ENCODE measurements at places on chromosomes 4 and X.

DNA sequence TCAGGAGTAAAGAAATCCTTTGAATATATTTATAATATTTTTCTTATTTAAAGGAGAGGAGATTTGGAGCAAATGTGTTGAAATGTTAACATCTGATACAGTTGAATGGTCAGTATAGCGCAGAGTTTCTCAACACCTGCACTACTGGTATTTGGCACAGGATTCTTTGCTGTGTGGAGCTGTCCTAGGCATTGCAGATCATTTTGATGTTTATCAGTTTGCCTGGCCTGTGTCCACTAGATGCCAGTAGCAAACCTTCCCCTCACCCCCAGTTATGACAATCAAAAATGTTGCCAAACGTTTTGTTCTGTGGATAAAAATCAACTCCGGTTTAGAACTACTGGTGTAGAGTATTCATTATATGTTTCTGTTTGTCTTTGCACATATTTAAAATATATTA is 765.3 kb upstream of the SLIT2 start:
- no peak overlapping the region for H3K4me3 ChIP-seq
- H3K27me3 ChIP-seq: no peaks in the 10 kb centered on the region
- no peak for DNase-seq
- no peaks in the 10 kb centered on the region for H3K36me3 ChIP-seq

DNA sequence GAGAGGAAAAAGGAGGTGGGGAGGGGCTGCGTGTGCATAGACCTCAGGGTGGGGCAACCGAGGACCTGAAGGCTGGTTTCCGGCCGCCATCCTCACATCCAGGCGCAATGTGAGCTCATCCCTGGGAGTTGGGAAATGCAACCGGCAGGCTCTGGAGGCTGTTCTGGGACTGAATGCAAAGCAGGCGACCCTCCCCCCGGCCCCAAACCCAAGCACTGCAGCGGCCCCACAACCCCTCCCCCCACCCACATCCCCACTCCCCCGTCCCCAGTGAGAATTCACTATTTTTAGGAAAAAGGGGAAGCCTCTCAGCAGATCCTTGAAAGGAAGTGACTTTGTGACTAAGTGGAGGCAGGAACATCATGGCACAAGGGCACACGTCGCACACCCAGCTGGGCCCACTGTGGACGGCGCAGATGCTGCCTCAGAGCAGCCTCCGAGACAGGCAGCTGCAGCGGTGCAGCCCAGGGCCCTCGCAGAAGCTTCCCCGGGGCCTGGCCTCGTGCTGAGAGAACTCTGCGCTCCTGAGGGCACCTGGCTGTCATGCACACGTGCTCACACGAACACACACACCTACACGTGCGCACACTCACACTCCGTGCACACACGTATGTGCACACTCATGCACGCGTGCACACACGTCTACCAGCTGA is 1.3 kb upstream of the PDE6B start:
- no peak overlapping the region for H3K4me3 ChIP-seq
- no peaks in the 10 kb centered on the region for H3K4me1 ChIP-seq
- no peak overlapping the region for H3K27ac ChIP-seq
- no peaks in the 10 kb centered on the region for H3K36me3 ChIP-seq
- DNase-seq: no peak

GRCh38 chr4:73451404-73451803 is 15.4 kb downstream of the AFP start:
- no peak overlapping the region for H3K4me3 ChIP-seq
- H3K36me3 ChIP-seq: no peaks in the 10 kb centered on the region
- H3K27me3 ChIP-seq: peaks cover 11% of the 10 kb centered on the region
- no peak for DNase-seq
- no peaks in the 10 kb centered on the region for H3K4me1 ChIP-seq
- no peak overlapping the region for H3K27ac ChIP-seq

DNA sequence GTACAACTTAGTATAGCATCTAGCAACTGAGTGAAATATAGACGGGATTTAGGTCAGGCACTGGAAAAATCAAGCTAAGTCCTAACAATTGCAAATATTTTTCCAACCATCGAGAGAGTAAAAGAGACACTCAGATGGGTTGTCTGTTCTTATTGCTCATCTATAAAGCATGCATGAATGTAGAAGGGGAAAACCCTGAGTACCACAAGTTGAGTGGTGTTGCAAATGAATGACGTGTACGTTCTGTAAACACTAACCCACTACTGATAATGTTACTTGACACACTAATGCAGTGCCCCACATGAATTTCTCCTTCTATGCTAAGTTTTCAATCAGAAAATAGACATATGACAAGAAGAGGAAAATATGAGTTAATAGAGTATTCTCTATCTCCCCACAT is 211.2 kb downstream of the COX18 start:
- H3K27me3 ChIP-seq: peaks cover 1% of the 10 kb centered on the region
- H3K36me3 ChIP-seq: no peaks in the 10 kb centered on the region
- H3K4me1 ChIP-seq: no peaks in the 10 kb centered on the region
- no peak overlapping the region for H3K27ac ChIP-seq

- H3K27ac ChIP-seq: no peak overlapping the region
- H3K4me1 ChIP-seq: no peaks in the 10 kb centered on the region
- DNase-seq: no peak
- H3K36me3 ChIP-seq: no peaks in the 10 kb centered on the region
- H3K27me3 ChIP-seq: no peaks in the 10 kb centered on the region
Observed at GRCh38 chrX:153620576-153620975, 21.6 kb upstream of the CCNQ start.

DNA sequence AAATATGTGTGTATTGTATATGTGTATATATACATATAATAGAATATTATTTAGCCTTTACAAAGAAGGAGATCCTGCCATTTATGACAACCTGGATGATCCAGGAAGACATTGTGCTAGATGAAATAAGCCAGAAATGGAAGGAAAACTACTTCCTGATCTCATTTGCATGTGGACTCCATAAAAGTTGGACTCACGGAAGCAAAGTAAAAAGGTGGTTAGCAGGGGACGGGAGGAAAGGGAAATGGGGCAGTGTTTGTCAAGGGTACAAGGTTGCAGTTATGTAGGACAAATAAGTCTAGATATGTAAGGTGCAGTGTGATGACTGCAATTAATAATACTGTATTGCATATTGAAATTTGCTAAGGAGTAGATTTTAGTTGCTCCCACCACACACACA is 331.1 kb upstream of the FSTL5 start:
- no peak for DNase-seq
- no peaks in the 10 kb centered on the region for H3K36me3 ChIP-seq
- H3K27ac ChIP-seq: no peak overlapping the region
- no peak overlapping the region for H3K4me3 ChIP-seq
- peaks cover 1% of the 10 kb centered on the region for H3K27me3 ChIP-seq

- no peak overlapping the region for H3K4me3 ChIP-seq
- no peak overlapping the region for H3K27ac ChIP-seq
- no peaks in the 10 kb centered on the region for H3K27me3 ChIP-seq
- H3K4me1 ChIP-seq: no peaks in the 10 kb centered on the region
- no peak for DNase-seq
- no peaks in the 10 kb centered on the region for H3K36me3 ChIP-seq
Observed at GRCh38 chrX:5829060-5829459, 399.6 kb downstream of the NLGN4X start.

- no peaks in the 10 kb centered on the region for H3K4me1 ChIP-seq
- H3K27ac ChIP-seq: no peak overlapping the region
- H3K4me3 ChIP-seq: no peak overlapping the region
- no peaks in the 10 kb centered on the region for H3K36me3 ChIP-seq
- H3K27me3 ChIP-seq: peaks cover 7% of the 10 kb centered on the region
Observed at GRCh38 chr4:16704489-16704888, 194.0 kb downstream of the LDB2 start.

- no peak for DNase-seq
- no peaks in the 10 kb centered on the region for H3K4me1 ChIP-seq
- no peaks in the 10 kb centered on the region for H3K27me3 ChIP-seq
- H3K36me3 ChIP-seq: no peaks in the 10 kb centered on the region
- H3K27ac ChIP-seq: no peak overlapping the region
Observed at GRCh38 chr4:186819342-186820086, 95.9 kb upstream of the FAT1 start.

GRCh38 chrX:43436517-43436916 is 219.6 kb upstream of the MAOA start:
- H3K4me3 ChIP-seq: no peak overlapping the region
- DNase-seq: no peak
- no peaks in the 10 kb centered on the region for H3K36me3 ChIP-seq
- no peak overlapping the region for H3K27ac ChIP-seq
- H3K27me3 ChIP-seq: peaks cover 10% of the 10 kb centered on the region

DNA sequence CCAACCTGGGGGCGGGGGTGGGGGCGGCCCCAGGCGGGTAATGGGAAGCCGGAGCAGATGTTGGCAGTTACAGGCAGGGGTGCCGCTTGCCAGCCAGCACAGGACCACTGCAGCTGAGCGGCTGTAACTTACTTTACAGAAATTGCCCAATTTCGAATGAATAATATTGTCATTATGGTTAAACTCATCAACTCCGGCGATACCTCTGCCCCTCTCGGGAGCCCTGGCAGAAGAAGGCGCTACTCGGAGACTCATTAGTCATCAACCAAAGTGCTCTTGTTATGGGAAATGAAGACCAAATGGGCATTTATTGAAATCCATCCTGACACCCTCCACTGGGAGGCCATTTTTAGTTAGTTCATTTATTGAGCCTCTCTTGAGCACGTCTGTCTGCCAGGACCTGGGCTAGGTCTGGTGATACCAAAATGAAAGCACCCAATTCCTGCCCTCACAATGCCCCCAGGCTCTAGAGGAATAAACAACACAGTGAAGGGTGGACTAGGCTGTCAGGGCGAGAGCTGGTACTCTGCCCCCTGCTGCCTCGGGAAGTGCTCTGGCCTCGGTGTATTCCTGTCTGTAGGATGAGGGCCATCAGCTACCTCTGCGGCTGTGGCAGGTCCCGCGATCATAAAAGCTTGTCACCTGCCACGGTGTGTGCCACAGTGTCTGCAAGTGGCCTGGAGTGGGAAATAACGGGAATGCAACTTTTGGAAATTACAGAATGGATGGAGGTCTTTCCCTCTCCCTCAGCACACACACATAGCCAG is 159.1 kb upstream of the PSAPL1 start:
- no peak overlapping the region for H3K4me3 ChIP-seq
- DNase-seq: no peak
- no peaks in the 10 kb centered on the region for H3K4me1 ChIP-seq
- H3K27me3 ChIP-seq: peaks cover 6% of the 10 kb centered on the region
- H3K27ac ChIP-seq: no peak overlapping the region

- H3K27me3 ChIP-seq: no peaks in the 10 kb centered on the region
- DNase-seq: no peak
- peaks cover 34% of the 10 kb centered on the region for H3K4me1 ChIP-seq
- H3K36me3 ChIP-seq: peaks cover 47% of the 10 kb centered on the region
- no peak overlapping the region for H3K27ac ChIP-seq
Observed at GRCh38 chr4:113467581-113467980, 294.0 kb downstream of the CAMK2D start.

- peaks cover 25% of the 10 kb centered on the region for H3K36me3 ChIP-seq
- H3K27me3 ChIP-seq: no peaks in the 10 kb centered on the region
- DNase-seq: peak; percentile 87
- H3K4me1 ChIP-seq: peaks cover 45% of the 10 kb centered on the region
- H3K27ac ChIP-seq: peak within 1 kb of the TSS; percentile 81
- H3K4me3 ChIP-seq: peak within 1 kb of the TSS; percentile 80
Observed at GRCh38 chrX:153333821-153334653, at the start of gene ZNF275. Gene ZNF275 (plus strand): TSS chrX:153334153. CDS start chrX:153336680, 2,527 bp downstream.

GRCh38 chr4:106627051-106627450 is 258.5 kb upstream of the GIMD1 start:
- no peak for DNase-seq
- H3K27ac ChIP-seq: no peak overlapping the region
- H3K4me1 ChIP-seq: no peaks in the 10 kb centered on the region
- H3K4me3 ChIP-seq: no peak overlapping the region
- no peaks in the 10 kb centered on the region for H3K27me3 ChIP-seq

- H3K36me3 ChIP-seq: no peaks in the 10 kb centered on the region
- no peaks in the 10 kb centered on the region for H3K4me1 ChIP-seq
- peaks cover 5% of the 10 kb centered on the region for H3K27me3 ChIP-seq
- no peak overlapping the region for H3K27ac ChIP-seq
- DNase-seq: no peak
- H3K4me3 ChIP-seq: no peak overlapping the region
Observed at GRCh38 chr4:141540643-141541042, 95.7 kb upstream of the IL15 start.

GRCh38 chr4:117637347-117637746 is 396.9 kb upstream of the NDST3 start:
- H3K4me1 ChIP-seq: no peaks in the 10 kb centered on the region
- H3K36me3 ChIP-seq: no peaks in the 10 kb centered on the region
- no peak for DNase-seq
- H3K27me3 ChIP-seq: no peaks in the 10 kb centered on the region
- H3K27ac ChIP-seq: no peak overlapping the region

- DNase-seq: peak; percentile 9
- H3K4me1 ChIP-seq: peaks cover 17% of the 10 kb centered on the region
- no peaks in the 10 kb centered on the region for H3K36me3 ChIP-seq
- no peak overlapping the region for H3K4me3 ChIP-seq
- H3K27ac ChIP-seq: no peak overlapping the region
- H3K27me3 ChIP-seq: peaks cover 3% of the 10 kb centered on the region
Observed at GRCh38 chr4:144179152-144179739, 38.7 kb upstream of the GYPA start.

DNA sequence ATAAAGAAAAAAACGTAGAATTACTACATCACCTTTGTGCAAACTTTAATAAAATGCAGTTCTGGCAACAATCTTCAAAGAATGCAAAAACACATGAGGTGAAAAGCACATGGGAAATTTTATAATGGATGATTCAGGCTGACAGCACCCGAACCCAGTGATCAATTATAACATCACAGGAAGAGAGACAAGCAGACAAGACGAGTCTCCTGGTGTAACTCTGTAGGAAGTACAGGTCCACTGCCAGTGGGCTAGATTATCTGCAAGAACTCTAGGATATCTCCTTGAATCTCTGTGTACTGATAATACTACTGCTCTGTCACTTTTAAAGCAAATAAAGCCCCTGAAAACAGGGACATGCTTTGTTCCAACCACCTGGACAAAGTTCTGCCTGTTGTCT is 58.9 kb upstream of the NXF3 start:
- no peak for DNase-seq
- H3K27me3 ChIP-seq: no peaks in the 10 kb centered on the region
- H3K4me3 ChIP-seq: no peak overlapping the region

GRCh38 chrX:30804462-30804861 is 84.6 kb downstream of the TAB3 start:
- no peak for DNase-seq
- no peaks in the 10 kb centered on the region for H3K4me1 ChIP-seq
- no peaks in the 10 kb centered on the region for H3K36me3 ChIP-seq
- peaks cover 2% of the 10 kb centered on the region for H3K27me3 ChIP-seq

DNA sequence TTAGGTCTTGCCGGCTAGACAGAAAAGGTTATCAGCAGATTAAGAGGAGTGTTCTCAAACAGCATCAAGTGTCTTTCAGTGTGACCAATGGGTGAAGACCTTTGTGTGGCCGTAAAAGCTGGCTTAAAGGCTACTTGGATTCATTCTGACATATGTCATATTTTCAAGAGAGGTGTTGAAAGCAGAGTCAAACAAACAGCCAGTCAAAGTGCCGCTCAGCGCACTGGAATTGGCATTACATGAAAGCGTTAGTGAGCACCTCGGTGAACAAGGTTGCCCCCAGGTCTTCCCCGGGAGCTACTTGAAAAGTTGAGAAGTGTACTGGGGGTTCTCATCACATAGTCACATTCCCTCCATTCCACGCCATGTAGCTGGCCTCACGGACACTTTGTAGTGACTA is 148.9 kb downstream of the SOX3 start:
- H3K27me3 ChIP-seq: no peaks in the 10 kb centered on the region
- H3K4me3 ChIP-seq: no peak overlapping the region
- no peak overlapping the region for H3K27ac ChIP-seq
- no peak for DNase-seq

GRCh38 chrX:16239211-16239610 is 71.9 kb downstream of the MAGEB17 start:
- peaks cover 11% of the 10 kb centered on the region for H3K27me3 ChIP-seq
- no peaks in the 10 kb centered on the region for H3K36me3 ChIP-seq
- no peak overlapping the region for H3K27ac ChIP-seq
- peak; percentile 32 for DNase-seq

Measured in activated CD4-positive, alpha-beta T cell treated with anti-CD3 and anti-CD28 coated beads for 36 hours (primary cell).